ENCODE measurements at places on chromosomes 13 and 19.

DNA sequence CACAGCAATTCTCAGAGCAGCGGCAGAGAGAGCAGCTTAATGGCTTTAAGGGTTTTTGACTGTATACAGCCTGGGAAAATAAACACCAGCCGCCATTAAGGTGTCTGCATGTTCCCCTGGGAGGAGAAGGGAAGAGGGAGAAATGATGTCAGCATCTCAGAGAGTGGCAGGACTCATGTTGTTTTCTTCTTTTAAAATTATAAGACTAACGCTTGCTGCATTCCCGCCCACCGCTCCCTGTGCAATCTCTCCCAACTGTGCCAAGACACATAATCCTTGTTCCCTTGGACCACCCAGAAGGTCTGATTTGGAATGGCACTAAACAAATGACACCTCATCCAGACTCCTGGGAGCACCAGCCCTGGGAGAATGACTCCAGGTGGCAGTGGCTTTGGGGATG lies 27.7 kb upstream of the FAM216B start:
- peak; percentile 62 for DNase-seq

DNA sequence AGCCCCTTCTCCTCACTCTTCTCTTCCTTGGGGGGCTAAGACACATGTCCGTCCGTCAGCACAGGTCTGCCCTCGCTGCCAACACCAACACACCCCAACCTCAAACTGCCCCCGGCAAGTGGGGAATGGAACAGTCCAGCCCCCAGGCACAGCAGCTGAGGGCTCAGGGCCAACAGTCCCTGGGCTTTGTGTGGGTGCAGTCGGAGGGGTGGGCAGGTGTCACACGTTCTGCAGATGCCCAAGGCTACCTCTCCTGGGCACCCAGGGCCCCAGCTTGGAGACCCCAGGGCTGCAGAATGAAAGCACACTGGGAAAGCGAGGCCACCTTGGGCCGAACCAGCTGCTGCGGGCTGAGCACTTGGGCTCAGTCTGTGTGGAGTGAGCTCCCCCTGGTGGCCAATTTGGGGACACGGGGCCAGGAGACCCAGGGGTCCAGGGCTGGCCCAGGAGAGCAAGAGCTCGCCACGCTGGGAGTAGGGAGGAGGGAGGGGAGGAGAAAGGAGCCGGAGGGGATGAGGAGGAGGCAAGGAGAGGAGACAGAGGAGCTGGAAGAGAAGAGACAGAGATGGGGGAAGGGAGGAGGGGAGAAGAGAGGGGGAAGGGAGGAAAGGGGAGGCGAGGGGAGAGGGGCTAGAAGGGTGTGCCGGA lies 14.0 kb upstream of the ATP8B3 start:
- peak; percentile 90 for DNase-seq

- no peak for DNase-seq
Measured at GRCh38 chr19:15129856-15130585, 22.8 kb downstream of the SYDE1 start.

DNA sequence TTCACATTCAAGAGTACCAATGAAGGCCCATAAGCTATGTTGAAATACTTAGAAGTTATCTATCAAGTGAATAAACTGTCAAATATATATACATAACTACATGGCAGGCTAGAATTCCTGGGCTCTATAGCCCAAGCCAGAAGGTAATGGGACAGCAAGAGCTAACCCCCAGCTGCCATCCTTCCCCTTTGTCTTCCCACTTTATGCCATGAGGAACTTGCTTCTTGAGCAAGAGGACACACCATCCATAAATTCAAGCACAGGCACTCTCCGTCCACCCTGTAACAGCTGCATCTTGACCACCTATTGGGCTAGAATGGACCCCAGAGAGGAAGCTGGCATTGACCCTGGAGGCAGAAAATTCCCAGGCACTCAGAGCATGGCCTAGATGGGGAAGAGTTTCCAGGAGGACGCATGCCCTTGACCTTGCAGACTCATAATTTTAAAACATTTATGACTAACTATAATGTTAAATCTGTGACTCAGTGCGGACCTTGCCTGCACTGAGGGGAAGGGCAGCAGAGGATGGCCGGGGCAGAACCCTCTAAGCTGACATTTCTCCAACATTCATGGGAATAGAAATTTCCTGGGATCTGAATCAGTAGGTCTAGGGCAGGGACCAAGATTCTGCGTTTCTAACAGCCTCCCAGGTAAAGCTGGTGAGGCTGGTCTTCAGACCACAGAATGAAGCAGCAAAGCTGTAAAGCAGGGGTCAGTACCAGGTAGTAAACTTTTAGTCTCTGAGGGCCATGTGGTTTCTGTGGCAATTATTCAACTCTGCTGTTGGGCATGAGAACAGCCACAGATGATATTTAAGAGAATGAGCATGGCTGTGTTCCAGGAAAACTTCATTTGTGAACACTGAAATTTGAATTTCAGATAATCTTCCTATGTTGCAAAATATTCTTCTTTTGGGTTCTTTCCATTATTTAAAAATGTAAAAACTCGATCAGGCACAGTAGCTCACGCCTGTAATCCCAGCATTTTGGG lies 71.4 kb upstream of the CLDN10 start:
- DNase-seq: no peak

DNA sequence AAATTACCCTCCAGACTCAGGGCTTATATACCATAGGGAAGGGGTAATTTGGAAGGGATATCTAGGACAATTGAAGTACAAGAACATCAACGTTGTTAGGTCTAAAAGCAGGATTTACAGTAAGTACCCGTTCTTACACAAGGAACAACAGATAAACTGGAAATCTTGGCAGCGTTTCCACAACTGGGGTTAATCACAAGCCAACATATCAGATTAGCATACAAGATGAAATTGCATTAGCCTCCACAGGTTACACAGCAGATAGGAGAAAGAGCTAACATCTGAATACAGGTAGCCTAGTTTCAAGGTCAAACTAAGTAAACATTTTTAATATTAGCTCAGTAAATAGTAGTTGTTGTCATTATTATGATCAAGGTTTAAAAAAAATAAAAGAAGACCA lies 1214.0 kb upstream of the PCDH20 start:
- DNase-seq: no peak

- no peak for DNase-seq
Measured at GRCh38 chr13:73720216-73720840, 413.9 kb downstream of the KLF12 start.

Measured in kidney (tissue), 22 donors.